ENCODE measurements at places on chromosomes 6 and 20.

DNA sequence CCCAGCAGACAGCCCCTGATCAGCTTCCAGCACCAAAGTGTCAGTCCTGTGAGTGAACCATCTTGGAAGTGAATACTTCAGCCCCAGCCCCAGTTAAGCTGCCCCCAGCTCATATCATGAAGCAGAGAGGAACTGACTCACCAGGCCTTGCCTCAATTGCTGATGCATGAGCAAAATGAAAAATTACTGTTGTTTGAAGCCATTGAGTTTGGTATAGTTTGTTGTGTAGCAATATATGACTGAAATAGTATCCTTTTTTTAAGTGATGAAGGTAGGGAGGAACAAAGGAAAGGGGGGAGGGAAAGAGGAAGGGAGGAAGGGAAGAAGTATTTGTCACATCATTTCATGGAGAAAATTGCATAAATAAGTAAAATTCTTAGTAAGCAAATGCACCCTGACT lies 266.4 kb downstream of the MAFB start:
- DNase-seq: no peak

- no peak for DNase-seq
Observed at GRCh38 chr6:34226731-34227586, 9.7 kb upstream of the HMGA1 start.

GRCh38 chr20:53934421-53935343 lies 135.7 kb downstream of the BCAS1 start:
- no peak for DNase-seq

- DNase-seq: no peak
Observed at GRCh38 chr6:85461798-85462170, 11.9 kb downstream of the NT5E start.

GRCh38 chr20:20237093-20237959 lies 130.6 kb upstream of the INSM1 start:
- DNase-seq: peak; percentile 77

GRCh38 chr6:3019065-3019464 lies 19.4 kb downstream of the NQO2 start:
- no peak for DNase-seq

DNA sequence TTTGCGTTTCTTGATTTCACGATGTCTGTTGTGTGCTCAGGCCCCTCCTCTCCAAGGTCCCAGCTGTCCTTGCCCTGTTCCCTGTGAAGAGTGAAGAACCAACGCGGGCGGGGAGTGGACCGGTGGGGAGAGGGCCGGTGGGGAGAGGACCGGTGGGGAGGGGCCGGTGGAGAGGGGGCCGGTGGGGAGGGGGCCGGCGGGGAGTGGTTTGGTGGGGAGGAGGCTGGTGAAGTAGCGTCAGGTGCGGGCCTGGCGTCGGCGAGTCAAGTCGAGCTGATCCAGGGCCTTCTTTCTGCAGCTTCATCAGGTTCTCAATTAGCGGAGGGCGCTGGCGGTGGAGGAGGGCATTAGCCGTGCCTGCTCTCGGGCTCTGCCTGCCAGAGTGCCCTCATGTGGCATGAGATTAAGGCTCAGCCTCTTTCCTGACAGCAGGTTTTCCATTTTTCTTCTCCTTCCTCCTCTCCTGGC lies 21.2 kb upstream of the BHLHE23 start:
- DNase-seq: peak; percentile 30

GRCh38 chr6:37704923-37705238 lies 7.2 kb upstream of the MDGA1 start:
- no peak for DNase-seq

GRCh38 chr6:46287681-46288080 lies 116.9 kb upstream of the ENPP5 start:
- no peak for DNase-seq

GRCh38 chr20:38825901-38826625 lies 20.6 kb downstream of the PPP1R16B start:
- peak; percentile 53 for DNase-seq

DNA sequence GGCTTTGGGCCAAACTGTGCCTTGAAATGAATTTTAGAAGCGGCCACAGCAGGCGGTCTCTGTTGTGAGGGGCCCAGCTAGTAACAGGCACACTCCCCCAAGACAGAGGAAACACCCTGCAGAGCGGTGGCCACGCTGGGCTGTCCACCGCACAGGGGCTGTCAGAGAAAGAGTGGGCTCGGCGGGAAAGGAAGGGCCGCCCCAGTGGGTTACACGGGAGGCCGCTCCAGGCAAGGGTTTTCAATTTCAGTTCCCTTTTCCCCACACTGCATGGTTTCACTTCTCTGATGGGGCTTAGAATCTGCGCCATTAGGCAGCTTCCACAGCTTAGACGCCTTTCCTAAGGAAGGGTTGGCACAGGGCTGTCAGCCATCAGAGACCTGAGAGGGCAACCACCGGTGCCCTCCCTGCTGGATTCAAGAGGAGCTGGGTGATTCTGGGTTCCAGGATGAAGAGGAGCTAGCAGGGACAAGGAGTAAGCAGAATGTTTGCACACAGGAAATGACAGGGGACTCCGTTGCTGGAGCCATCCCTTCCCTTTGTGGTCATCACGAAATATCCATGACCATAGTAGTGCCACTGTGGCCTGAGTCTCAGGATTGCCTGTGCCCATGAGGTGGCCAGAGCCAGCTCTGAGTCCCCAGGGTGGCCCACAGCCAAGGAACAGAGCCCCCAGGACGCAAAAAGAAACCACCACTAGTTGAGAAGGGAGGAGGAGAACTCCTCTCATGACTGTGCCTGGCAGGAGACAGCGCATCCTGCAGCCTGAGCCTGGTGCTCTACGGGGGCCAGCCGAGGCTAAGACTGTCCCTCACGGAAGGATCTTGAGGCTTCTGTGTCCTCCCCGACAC lies 282.7 kb downstream of the NRN1 start:
- no peak for DNase-seq

GRCh38 chr6:149059557-149059956 lies 258.0 kb upstream of the TAB2 start:
- DNase-seq: no peak

DNA sequence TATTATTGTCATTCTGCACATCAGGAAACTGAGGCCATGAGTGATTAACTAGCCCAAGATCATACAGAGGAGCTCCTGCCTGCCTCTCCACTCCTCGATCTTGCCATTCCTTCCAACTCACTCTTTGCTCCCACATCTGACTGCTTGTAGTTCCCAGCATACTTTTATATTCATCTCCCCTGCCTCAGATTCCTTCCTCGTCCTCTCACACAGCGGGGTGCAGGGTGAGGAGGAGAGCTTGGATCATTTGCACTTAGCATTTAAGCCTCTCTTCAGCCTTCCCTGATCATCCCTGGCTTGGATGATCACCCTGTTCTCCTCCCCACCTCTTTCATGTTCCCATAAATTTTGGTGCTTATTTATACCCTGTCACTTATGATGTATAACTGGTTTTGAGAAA lies 515.1 kb upstream of the SOX4 start:
- DNase-seq: no peak

- DNase-seq: no peak
Observed at GRCh38 chr6:136761227-136761922, 30.9 kb downstream of the MAP3K5 start.

DNA sequence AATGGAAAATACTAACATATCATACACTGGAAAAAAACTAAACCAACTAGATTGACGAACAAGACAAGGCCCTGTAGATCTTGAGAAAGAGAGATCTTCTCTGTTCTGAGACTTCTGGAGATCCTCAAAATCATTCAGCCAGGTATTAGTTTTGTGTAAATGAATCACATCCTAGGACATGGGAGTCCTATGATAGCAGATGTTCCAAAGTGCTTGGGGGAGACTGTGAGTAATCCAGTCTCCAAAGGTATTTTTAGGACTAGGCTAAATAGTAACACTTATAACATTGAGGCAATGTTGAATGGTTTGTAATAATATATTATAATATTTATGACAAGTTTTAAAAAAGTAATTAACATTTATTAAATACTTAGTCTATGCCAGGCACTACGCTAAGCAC lies 275.0 kb downstream of the BTBD9 start:
- no peak for DNase-seq

DNA sequence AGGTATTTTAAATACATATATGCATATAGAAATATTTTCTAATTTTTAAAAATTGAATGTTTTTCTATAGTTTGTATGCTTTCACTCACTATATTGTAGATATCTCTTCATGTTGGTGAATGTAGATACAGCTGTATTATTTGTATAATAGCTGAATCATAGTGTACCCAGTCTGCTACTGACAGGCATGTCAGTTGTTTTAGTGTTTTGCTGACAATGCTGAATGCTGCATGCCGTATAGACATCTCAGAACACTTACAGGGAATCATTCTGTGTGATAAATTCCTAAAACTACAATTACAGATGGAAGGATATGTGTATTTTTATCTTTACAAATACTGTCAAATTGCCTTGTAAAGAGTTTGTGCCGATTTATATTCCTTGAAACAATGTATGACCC lies 175.4 kb downstream of the SIM1 start:
- no peak for DNase-seq

GRCh38 chr20:41340327-41341055 lies at the start of gene LPIN3:
Gene LPIN3 (plus strand): TSS chr20:41340821. CDS start chr20:41345804, 4,983 bp downstream.
- no peak for DNase-seq

DNA sequence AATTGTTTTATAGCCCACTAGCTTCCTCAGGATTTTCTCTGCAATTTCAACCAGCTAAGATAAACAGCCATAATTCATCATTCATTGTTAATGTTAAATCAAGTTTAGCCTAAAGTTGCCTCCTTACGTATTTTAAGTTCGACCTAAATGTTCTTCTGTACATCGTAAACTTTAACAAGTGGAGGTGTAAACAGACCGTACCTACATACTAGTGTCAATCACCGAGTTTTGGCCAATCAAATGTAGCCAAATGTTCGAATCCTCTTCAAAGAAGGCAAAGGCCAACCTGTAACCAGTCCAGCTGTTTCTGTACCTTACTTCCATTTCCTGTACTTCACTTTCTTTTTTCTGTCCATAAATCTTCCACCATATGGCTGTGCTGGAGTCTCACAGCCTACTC lies 13.5 kb downstream of the MBOAT1 start:
- no peak for DNase-seq

DNA sequence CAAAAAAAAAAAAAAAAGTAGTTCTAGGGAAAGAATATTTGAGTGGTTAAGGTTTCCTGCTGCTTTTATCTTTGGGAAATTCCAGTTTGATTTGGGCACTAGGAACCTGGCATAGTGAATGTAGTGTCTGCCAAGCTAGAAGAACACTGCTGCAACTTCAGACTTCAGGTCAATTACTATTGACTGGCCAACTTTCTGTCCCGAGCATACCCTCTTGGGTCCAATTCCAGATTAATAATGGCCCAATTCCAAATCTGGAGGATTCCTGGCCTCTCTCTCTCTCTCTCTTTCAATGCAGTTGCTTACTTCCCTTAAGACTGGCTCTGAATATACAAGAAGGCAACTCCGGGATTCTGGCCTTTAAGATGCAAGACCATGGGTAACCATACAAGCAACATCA lies 74.9 kb downstream of the ANKEF1 start:
- no peak for DNase-seq

GRCh38 chr6:53043581-53043980 lies 21.6 kb upstream of the FBXO9 start:
- DNase-seq: no peak

GRCh38 chr6:136846046-136846445 lies 23.7 kb downstream of the PEX7 start:
- DNase-seq: peak; percentile 33

DNA sequence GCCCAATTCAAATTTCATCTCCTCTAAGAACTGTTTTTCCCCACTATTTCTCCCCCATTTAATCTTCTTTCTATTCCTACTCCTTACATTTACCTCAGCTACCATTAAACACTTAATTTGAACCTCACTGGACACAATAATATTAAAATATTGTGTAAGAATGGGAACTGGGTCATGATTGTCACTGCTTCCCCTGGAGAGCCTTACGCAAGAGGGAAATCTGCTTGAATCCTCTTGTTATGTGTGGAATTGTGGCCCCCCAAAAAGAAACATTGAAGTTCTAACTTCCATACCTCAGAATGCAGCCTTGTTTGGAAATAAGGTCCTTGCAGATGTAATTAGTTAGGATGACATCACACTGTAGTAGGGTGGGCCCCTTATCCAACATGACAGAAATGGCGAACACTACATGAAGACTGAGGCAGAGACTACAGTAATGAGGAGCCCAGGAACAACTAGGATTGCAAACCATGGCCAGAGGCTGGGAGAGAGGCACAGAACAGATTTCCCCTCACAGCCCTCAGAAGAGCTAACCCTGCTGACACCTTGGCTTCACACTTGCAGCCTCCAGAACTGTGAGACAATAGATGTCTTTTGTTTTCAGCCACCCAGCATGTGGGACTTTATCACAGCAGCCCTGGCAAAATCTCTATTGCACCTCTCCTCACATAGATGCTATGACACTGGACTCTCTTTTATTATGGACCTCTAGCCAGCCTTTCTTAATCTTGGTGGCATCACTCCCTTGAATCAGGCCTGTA lies 29.9 kb downstream of the HIVEP2 start:
- DNase-seq: no peak

DNA sequence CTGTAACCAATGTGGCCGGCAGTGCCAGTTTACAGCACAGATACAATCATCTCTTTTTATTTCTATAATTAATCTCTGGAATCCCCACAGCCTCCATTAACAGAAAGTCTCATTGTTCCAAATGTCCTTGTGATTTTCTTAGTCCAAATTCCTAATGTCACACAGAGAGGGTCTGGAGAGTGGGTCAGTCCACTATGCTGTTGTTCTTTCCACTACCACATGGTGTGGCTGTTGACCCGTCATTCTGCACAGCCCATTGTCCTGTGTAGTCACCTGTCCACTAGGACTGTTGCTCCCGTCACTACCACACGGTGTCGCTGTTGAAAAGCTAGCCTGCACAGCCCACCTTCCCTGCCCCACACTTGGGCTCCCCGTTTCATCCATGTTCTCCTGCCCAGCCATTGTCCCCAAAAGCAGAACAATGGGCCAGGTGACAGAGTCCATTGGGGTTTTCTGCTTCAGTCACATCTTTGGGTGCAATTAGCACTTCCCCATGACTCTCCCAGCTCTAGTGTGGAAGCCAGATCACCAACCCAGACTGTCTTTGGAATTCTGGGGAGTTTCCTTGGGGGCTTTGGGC lies 8.6 kb upstream of the LBP start:
- no peak for DNase-seq

GRCh38 chr20:44110816-44111568 lies 76.0 kb downstream of the JPH2 start:
- no peak for DNase-seq

DNA sequence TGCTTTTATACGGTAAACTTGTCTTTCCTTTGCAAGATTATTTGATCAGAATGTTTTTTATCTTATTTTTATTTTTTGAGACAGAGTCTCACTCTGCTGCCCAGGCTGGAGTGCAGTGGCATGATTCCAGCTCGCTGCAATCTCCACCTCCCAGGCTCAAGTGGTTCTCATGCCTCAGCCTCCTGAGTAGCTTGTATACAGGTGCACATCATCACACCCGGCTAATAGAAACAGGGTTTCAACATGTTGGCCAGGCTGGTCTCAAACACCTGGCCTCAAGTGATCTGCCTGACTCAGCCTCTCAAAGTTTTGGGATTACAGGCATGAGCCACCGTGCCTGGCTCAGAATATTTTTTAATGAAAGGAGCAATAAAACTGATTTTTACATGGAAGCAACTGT lies 8.9 kb upstream of the LPIN3 start:
- DNase-seq: no peak

- DNase-seq: no peak
Observed at GRCh38 chr6:96450082-96450769, 71.4 kb upstream of the UFL1 start.

All from NCI-H1092 treated with DMSO at 0.1 percent for 48 hours (cell line).